ENCODE measurements at places on chromosomes 5 and 9.

GRCh38 chr5:72694856-72695255 lies 121.6 kb upstream of the TNPO1 start:
- DNase-seq: no peak

- DNase-seq: no peak
These were observed 166.7 kb upstream of the PPP2R2B start for GRCh38 chr5:147045290-147045689.

GRCh38 chr5:59140133-59140532 lies 557.3 kb downstream of the RAB3C start:
- no peak for DNase-seq

DNA sequence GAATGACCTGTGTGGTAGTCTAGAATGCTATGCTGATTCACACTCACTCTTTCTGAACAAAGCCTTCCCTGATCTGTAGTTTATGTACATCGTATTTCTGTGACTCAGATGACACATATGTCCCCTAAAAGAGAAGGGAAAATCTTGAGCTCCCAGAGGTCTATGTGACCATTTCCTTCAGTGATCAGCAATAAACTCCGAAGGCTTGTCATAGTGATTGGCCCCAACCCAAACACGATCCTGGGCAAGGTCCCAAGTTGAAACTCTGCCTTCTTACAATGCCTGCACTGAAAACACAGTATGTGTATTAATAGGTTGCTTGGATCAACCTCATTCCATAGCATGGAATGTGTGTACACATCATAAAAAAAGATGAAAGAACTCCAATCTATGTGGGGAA lies 685.8 kb downstream of the MAT2B start:
- DNase-seq: peak; percentile 57

- peak; percentile 48 for DNase-seq
These were observed 122.7 kb downstream of the GRIA1 start for GRCh38 chr5:153613144-153613543.

- DNase-seq: peak; percentile 56
These were observed 84.5 kb downstream of the FOXD1 start for GRCh38 chr5:73363911-73364730.

GRCh38 chr9:4464911-4465513 lies 25.3 kb upstream of the SLC1A1 start:
- no peak for DNase-seq

GRCh38 chr9:88387552-88388202 lies 567 bp upstream of the SPIN1 start:
- peak; percentile 38 for DNase-seq
